ENCODE measurements at places on chromosomes 6 and 20.

DNA sequence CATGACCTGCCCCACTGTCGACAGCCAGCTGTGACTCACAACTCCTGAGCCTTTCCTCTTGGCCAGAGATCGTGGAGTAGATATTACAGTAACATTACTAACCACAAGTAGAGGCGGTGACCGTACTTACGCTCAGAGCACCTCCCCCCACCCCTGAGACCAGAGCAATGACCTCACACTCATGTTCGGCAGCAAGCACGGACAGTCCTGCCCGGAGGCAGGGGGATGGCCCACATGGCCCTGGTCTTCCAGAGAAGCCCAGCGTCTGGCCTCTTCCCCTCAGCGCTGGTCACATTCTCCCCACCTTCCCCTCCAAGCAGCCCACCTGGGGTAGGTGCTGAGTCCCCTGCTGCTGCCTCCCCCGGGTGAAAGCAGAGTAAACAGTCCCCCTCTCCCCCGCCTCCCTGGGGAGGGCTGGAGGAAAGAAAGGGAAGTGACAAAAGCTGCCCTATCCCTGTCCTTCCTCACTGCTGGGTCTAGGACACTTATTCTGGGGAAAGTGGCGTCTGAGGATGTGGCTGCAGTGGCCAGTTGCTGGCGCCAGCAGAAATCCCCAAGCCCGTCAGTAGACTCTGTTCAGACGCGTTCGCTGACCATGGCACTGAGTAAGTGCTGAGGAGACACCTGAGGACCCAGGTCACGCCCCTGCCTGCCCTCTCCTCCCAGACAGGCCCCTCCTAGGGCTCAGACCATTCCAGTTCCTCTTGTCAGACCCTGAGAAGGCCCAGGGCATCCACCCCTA, 68.5 kb downstream of the MRPL14 start:
- no peak for DNase-seq

DNA sequence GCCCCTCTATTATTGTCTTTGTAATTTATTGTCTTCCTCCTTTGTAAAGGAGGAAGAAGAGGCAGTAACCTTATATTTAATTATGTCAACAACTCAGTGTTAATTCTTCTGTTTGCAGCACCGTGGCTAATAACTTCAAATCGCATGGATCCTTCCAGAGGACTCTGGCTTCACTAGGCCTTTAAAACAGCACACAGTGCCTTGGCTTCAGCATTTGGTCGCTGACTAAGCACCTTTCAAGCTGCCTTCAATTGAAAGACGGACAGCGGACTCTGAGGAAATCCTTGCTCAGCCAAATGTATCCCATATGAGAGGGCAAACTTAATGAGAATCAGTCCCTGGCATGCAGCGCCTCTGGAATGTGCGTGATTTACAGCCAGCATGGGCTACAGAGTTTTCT, 64.2 kb downstream of the SGK1 start:
- no peak for DNase-seq

DNA sequence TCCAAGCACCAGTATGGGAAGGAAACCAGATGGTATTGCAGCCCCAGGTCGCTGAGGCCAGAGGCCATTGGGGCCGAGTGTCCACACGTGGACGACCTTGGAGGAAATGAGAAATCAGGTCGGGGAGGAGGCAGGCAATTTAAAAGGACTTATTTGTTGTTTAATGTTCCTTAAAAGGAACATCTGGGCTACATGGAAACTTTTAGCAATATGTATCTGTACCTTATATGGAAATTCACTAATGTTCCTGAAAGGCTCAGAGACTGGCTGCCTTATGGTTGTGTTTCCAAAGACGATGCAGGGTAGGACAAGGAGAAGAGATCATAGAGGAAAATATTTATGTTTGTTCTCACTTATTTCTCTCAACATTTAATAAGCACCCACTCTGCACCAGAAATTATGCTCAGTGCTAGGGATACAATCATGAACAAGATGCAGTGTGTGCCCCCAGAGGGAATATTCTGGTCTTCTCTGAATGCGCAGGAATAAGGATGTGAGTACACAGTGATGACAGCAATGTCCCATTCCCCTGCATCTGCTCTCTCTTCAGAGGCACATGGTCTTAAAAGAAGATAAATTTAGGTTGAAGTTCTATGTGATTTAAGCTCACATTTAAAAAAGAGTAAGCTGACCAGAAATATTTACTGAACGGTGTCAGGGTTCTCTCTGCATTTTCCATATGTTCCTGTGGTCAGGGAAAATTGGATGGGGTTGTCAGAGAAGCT, 3.4 kb downstream of the BNIP5 start:
- DNase-seq = no peak

DNA sequence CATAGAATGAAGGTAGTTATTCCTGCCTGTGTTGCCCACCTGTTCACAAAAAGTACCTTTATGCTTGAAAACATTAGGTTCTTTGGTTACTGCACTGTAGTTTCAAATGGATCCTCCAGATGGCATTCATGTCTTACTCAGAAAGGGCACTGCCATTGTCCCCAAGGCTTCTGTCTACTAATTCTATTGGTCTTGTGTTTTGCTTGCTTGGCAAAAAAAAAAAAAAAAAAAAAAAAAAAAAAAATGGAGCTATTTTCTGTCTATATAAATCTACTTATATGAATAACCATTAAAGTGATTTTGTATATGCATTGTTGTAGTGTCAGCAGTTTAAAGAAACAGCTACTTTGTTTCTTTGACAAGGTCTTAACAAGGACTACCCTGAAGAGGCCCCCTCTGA, 12.7 kb upstream of the EFHC1 start:
- DNase-seq = peak; percentile 42

DNA sequence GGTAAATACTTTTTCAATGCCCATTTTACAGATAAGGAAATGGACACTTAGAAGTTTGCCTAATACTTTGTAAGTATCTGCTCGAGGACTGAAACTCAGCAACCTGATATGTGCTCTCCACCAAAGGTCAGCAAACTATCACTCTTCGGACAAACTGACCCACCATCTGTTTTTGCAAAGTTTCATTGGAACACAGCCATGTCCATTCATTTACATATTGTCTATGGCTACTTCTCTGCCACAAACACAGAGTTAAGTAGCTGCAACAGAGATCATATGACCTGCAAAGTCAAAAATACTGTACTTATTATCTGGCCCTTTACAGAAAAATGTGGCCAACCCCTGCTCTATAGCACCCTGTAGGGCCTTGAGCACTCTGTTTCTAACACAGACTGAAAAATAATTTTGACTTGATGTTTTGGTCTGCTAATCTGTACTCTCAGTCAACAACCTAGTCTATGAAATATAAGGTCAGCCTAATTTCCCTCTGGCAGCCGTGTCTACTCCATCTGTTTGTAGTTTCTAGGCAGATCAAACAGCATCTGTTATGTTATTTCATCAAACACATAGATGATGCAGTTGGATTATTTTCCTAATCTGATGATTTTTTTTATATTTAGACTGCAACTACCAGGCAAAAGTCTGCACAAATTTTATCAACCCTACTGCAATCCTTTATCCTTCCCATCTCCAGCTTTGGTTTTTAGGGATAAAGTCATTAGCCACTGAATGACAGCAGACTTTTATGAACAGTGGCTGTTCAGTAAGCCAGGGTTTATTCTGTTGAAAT, 41.4 kb upstream of the BEND6 start:
- no peak for DNase-seq

- no peak for DNase-seq
Measured at GRCh38 chr6:105897131-105897530, 189.0 kb upstream of the PRDM1 start.

- no peak for DNase-seq
Measured at GRCh38 chr6:19175023-19175422, 662.1 kb upstream of the ID4 start.

GRCh38 chr6:16585805-16586204, 175.5 kb downstream of the ATXN1 start:
- DNase-seq = no peak

GRCh38 chr6:26214803-26215584, 127.8 kb downstream of the HFE start:
- DNase-seq = no peak

- DNase-seq = peak; percentile 11
Measured at GRCh38 chr6:19434065-19434464, 403.1 kb upstream of the ID4 start.

GRCh38 chr20:31698803-31699718, 23.6 kb downstream of the BCL2L1 start:
- no peak for DNase-seq

DNA sequence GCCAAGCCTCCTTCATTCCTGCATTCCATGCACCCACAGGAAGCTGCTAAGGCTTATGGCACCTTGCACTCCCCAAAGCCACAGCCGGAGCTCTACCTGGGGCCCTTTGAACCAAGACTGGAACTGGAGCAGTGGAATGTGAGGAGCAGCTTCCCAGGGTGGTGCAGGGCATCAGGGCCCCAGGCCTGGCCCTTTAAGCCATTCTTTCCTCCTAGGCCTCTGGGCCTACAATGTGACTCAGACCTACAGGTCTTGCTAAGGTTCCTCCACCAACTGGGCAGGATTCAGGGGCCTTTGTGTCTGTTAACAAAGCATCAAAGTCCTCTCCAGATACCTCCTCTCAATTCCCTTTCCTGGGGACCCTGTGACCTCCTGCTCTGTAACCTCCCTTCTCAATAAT, 36.2 kb downstream of the SF3B5 start:
- no peak for DNase-seq
